ENCODE measurements at places on chromosomes 1 and 21. TPM values are rescaled to one million over a fixed set of nuclear protein-coding genes. Genes with fewer than 3 reads are reported as not detected.

DNA sequence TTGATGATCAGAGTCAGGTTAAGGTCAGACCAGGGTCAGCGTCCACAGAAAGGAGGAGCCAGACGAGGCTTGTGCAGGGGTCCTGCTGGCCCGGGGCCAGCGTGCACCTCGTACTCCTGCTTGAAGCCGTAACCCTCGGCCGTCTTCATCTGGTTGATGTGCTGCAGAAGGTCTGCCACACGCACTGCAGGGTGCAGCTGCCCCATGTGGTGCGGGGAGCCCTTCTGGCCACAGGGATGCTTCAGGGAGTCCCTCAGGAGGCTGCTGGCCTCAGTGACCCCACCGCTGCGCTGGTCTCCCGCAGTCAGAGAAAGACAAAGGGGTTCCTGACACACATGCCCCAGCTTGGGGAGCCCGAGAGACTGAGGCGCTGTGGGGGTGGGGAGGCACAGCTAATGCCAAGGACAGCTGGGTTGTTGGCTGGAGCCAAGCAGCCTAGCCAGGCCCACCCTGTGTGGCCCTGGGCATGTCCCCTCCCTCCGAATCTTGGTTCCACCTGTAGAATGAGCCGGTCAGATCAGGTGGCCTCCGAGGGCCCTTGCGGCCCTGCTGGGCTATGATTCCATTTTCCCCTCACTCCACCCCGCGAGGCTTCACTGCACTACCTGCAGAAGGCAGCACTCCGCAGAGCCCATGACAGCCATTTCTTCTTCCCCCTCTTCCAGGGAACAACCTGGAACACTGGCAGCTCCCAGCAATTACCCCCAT is 251.9 kb downstream of the PTPRU start:
- no peak for DNase-seq

- DNase-seq = no peak
These were observed 192.4 kb upstream of the ARHGEF16 start for GRCh38 chr1:3261969-3262579.

- peak; percentile 41 for DNase-seq
These were observed 29.6 kb downstream of the ACOT11 start for GRCh38 chr1:54577612-54578011.

GRCh38 chr1:244552336-244552735 is 91.3 kb downstream of the CATSPERE start:
- no peak for DNase-seq

GRCh38 chr1:214525535-214526019 is 25.8 kb downstream of the PTPN14 start:
- no peak for DNase-seq

- DNase-seq = no peak
These were observed 66.0 kb downstream of the BCAR3 start for GRCh38 chr1:93615582-93616150.

DNA sequence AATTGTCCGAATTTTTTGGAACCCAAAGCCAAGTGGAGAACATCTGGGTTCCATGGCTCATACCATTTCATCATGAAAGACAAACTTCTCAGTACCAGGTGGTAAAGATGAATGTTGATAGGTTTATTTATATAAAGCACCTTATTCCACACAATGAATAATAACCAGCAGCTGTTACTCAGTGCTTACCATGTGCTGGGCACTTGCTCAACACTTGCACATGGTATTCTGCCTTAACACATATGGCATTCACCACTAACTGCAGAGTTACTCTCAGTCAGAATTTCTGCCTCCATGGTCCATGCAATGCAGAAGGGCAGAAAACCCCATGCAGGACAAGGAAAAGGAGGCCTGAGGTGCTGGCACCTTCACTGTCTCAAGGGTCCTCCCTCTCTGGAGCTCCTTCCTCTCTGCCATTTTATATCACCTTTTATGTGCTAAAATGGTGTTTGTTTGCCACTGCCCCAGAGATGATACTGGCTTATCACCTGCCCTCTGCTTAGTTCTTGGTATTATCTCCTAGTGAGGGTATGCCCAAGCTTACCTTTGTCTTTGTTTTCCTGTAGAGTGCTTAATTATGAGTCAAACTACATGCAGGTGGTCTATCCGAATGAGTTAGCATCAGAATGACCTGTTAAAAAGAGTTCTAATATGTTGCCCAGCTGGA is 76.7 kb upstream of the ZNF326 start:
- DNase-seq = no peak

DNA sequence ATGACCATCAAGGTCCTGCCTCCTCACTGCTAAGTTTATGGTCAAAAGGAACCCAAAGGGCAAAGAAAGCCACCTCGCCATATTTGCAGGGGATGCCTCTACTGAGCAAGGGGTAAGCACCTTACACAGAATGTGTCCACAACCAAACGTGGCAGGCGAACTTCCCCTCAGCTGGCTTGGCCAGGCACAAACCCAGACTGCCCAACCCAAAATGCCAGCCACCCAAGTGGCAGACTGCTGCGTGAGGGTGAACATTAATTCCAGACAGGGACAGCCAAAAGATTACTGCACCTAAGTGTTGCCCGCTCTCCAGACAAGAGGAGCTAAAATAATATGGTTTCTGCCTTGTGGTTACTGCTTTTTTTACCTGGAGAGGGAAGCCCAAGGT is 16.0 kb downstream of the ZNF697 start:
- no peak for DNase-seq

RGS16 gene
- polyA plus RNA-seq = 3.8 TPM

- no peak for DNase-seq
These were observed 80.2 kb upstream of the PALMD start for GRCh38 chr1:99565606-99566289.

EPHB2 gene
- 5.1 TPM for polyA plus RNA-seq

DNA sequence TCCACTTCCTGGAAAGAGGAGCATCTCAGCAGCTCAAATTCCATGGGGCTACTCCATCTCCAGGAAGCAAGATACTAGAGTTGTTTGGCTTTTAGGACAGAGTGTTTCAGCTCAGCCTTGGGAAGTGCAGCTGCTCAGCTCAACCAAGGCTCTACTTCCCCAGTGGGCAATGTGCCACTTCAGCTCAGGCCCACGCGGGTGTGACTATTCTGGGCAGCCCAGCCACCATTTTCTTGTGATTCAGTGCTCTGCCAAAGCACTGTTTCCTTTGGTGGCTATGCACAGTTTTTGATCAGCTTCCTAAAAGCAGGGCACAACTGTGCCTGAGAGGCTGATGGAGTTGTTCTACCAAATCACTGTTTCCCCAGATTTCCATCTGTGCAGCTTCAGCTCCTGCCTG is 1104.9 kb upstream of the TMPRSS15 start:
- no peak for DNase-seq

DNA sequence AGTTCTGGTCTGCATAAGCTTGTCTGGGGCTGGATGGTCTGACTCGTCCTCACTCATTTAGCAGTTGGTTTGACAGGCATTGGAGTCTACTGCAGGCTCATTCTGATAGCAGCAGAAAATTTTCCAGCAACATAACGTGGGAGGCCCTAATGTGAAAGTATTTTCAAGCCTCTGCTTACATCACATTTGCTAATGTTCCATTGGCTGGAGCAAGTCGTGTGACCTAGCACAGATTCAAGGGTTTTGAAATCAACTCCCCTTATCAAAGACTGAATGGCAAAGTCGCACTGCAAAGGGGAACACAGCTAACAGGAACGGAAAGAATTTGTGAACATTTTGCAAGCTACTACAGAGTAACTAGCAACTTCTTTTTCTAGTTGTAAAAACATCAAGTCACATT is 2.3 kb upstream of the USH2A start:
- DNase-seq = no peak

- no peak for DNase-seq
These were observed 21.5 kb downstream of the FOXD2 start for GRCh38 chr1:47459253-47459788.

KCNJ15 gene
- polyA plus RNA-seq = 0.63 TPM

GRCh38 chr1:168135921-168136708 is 615 bp downstream of the GPR161 start:
- DNase-seq = peak; percentile 25

MED8 gene
- polyA plus RNA-seq = 40.0 TPM

GRCh38 chr1:150152182-150152536 is 2.4 kb downstream of the PLEKHO1 start:
- no peak for DNase-seq

KRTAP12-2 gene
- not detected for polyA plus RNA-seq

GRCh38 chr1:108583757-108584427 is 24.0 kb downstream of the EEIG2 start:
- DNase-seq = no peak

SEMA4A gene
- polyA plus RNA-seq = 2.1 TPM

DNA sequence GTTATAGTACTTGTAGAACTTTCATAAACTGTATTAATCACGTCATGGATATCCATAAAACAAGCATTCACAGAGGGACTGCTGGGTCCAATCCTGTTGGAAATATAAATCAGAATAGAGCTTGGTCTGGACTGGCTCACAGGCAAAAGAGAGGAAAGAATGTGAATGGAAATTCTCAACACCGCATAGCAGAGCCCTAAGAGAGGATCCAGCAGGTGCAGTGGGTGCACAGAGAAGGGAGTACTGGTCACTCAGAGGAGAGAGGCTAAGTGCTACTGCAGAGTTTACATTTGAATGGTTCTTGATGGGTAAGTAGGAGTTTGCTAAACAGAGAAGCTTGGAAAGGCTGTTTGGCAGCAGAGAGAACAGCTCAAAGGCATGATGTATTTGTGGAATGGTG is 231.7 kb downstream of the PAPPA2 start:
- DNase-seq = no peak

DNA sequence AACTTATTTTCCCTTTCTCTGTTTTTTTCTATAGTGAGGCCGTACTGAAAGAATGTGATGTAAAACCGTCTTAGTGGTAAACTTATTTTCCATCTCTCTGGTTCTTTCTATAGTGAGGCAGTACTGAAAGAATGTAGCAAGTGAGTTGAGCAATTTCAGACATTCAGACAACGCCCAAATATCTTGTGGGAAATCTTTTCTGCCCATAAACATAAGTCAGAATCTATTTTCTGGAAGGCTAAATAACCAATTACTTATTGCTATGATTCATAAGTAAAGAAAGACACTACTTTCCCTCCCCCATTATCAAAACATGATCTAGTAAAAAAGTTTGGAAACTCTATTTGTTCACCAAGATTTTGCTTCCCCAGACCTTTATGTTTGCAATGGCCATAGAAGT is 18.8 kb upstream of the SCCPDH start:
- no peak for DNase-seq

- no peak for DNase-seq
These were observed 22.1 kb downstream of the RGS8 start for GRCh38 chr1:182662121-182662890.

RPF1 gene
- 35.2 TPM for polyA plus RNA-seq

GRCh38 chr1:53285969-53286760 is 41.7 kb downstream of the LRP8 start:
- DNase-seq = no peak

TTC22 gene
- polyA plus RNA-seq = 0.21 TPM

DNA sequence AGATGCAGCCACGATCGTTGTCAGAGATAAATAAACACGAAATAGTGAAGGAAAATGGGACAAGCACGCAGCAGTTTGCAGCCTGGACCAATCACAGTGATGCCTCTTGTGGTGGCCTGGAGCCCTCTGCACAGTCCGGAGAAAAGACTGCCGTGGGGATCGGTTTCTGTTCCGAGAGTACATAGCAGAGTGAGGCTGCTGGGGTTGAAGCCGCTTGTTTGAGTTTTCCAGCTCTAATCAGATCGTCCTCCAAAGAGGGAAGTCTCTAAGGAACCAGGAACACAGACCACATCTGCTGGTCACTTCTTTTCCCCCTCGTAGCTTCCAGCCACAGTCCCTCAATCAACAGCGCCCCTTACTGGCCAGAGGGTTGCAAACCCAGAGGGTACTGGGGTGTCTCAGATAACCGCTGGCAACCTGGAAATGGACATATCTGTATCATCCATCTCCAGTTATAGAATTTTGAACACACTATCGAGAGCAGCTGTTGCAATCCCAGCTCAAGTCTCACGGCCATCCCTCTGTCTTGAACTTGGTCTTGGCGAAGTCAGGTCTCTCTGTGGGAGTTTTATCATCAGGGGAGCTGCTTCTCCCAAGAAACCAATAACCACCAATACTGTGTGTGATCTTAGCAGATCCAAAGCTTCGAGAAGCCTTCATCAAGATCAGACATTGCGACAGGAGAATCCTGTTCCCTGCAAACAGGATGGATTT is 57.4 kb downstream of the OLIG1 start:
- no peak for DNase-seq

STX12 gene
- polyA plus RNA-seq = 23.9 TPM
